ENCODE measurements at places on chromosomes 2 and 18.

DNA sequence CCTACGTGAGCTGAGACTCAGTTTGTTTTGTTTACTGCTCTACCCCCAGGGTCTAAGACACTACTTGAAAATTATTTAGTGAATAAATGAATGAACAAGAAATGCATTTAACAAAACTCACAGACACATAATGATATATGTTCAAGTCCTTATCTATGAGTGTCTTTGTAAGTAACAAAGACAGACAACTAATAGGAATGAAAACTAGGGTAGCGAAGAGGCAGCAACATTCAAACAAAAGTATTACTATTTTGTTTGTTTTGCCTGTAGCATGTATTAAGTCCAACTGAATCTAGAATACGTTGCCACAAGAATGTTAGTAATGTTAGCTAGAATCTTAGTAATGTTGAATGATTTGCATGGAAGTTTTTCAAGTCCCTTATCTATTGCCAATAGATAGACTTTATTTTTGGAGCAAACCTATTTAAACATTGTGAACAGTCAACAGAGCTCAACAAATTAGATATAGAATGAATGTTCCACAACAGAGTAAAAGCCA lies 144.8 kb upstream of the VWC2L start:
- H3K36me3 ChIP-seq = no peaks in the 10 kb centered on the region
- H3K27me3 ChIP-seq = no peaks in the 10 kb centered on the region
- DNase-seq = no peak
- no peak overlapping the region for H3K4me3 ChIP-seq
- no peak overlapping the region for H3K27ac ChIP-seq
- no peaks in the 10 kb centered on the region for H3K4me1 ChIP-seq

GRCh38 chr2:158968396-158969161 lies at the start of gene TANC1:
TSS of gene TANC1 (plus strand) at chr2:158968640. CDS start at chr2:159065911, 97,271 bp downstream.
- peak; percentile 74 for DNase-seq
- peaks cover 16% of the 10 kb centered on the region for H3K4me1 ChIP-seq
- no peaks in the 10 kb centered on the region for H3K36me3 ChIP-seq
- H3K4me3 ChIP-seq = peak within 1 kb of the TSS; percentile 77
- peak within 1 kb of the TSS; percentile 18 for H3K27ac ChIP-seq

GRCh38 chr2:169525434-169525833 lies 15.9 kb downstream of the KLHL41 start:
- peaks cover 38% of the 10 kb centered on the region for H3K36me3 ChIP-seq
- H3K4me3 ChIP-seq = no peak overlapping the region
- H3K27me3 ChIP-seq = no peaks in the 10 kb centered on the region
- no peak for DNase-seq

GRCh38 chr18:41025666-41026065 lies 929.4 kb upstream of the PIK3C3 start:
- no peaks in the 10 kb centered on the region for H3K36me3 ChIP-seq
- no peaks in the 10 kb centered on the region for H3K4me1 ChIP-seq
- DNase-seq = no peak
- no peak overlapping the region for H3K4me3 ChIP-seq
- no peaks in the 10 kb centered on the region for H3K27me3 ChIP-seq

GRCh38 chr18:9792565-9793245 lies 84.6 kb downstream of the RAB31 start:
- DNase-seq = peak; percentile 33
- no peaks in the 10 kb centered on the region for H3K36me3 ChIP-seq
- H3K4me1 ChIP-seq = no peaks in the 10 kb centered on the region
- no peak overlapping the region for H3K4me3 ChIP-seq
- H3K27ac ChIP-seq = no peak overlapping the region

DNA sequence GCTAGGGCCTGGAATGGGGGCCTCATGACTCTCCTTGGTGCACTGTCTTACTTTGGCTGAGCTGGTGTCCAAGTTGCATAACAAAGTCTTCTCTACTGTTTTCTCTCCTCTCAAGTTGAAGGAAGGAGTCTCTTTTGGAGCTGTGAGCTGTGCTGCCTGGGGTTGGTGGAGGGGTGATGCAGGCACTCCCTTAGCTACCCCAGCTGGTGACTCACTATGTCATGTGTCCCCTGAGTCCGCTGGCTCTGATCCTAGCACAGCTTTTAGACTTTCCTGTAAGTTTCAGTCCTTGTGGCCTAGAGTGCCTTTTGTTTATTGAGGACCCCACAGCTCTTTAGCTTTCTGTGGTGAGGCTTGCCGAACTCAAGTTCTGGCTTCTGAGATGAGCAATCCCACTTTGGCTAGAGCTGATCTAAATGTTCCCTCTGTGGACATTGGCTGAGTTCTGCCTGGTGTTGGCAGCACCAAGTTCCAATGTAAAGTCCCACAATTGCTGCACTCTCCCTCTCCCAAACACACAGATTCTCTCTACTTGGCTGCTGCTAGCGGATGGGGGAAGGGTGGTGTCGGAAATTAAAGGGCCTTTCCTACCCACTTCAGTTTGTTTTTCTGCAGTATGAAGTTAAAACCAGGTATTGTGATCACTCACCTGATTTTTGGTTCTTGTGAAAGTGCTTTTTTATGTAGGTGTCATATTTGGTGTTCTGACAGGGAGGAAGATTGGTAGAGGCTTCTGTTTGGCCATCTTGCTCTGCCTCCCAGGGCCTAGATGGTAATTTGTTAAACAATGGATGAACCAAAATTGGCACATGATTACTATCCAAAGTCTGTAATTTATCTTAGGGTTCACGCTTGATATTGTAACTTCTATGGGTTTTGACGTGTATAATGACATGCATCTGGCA lies 83.2 kb downstream of the COMMD1 start:
- H3K4me3 ChIP-seq = no peak overlapping the region
- H3K27me3 ChIP-seq = no peaks in the 10 kb centered on the region
- peaks cover 1% of the 10 kb centered on the region for H3K36me3 ChIP-seq
- no peaks in the 10 kb centered on the region for H3K4me1 ChIP-seq

- no peak overlapping the region for H3K27ac ChIP-seq
- no peak for DNase-seq
- H3K27me3 ChIP-seq = no peaks in the 10 kb centered on the region
- H3K36me3 ChIP-seq = no peaks in the 10 kb centered on the region
- no peaks in the 10 kb centered on the region for H3K4me1 ChIP-seq
Measured at GRCh38 chr18:24936691-24937090, 415.3 kb downstream of the ZNF521 start.

- H3K36me3 ChIP-seq = no peaks in the 10 kb centered on the region
- H3K4me3 ChIP-seq = no peak overlapping the region
Measured at GRCh38 chr2:142865924-142866323, 11.5 kb upstream of the KYNU start.

GRCh38 chr2:46216213-46216612 lies 81.0 kb upstream of the EPAS1 start:
- H3K4me1 ChIP-seq = no peaks in the 10 kb centered on the region
- no peak overlapping the region for H3K27ac ChIP-seq
- peaks cover 10% of the 10 kb centered on the region for H3K27me3 ChIP-seq
- DNase-seq = no peak
- H3K4me3 ChIP-seq = no peak overlapping the region

GRCh38 chr18:27769152-27769551 lies 407.8 kb downstream of the CDH2 start:
- H3K4me3 ChIP-seq = no peak overlapping the region
- no peak for DNase-seq
- no peaks in the 10 kb centered on the region for H3K27me3 ChIP-seq
- H3K27ac ChIP-seq = no peak overlapping the region

- no peaks in the 10 kb centered on the region for H3K27me3 ChIP-seq
- no peaks in the 10 kb centered on the region for H3K4me1 ChIP-seq
- H3K4me3 ChIP-seq = no peak overlapping the region
- H3K36me3 ChIP-seq = no peaks in the 10 kb centered on the region
- no peak overlapping the region for H3K27ac ChIP-seq
- no peak for DNase-seq
Measured at GRCh38 chr18:10009321-10010144, 95.7 kb downstream of the VAPA start.

- no peak overlapping the region for H3K4me3 ChIP-seq
- peaks cover 27% of the 10 kb centered on the region for H3K36me3 ChIP-seq
- peak overlapping the region; percentile 68 for H3K27ac ChIP-seq
- no peak for DNase-seq
- peaks cover 41% of the 10 kb centered on the region for H3K4me1 ChIP-seq
- H3K27me3 ChIP-seq = no peaks in the 10 kb centered on the region
Measured at GRCh38 chr2:121634354-121635307, 14.6 kb downstream of the CLASP1 start.

DNA sequence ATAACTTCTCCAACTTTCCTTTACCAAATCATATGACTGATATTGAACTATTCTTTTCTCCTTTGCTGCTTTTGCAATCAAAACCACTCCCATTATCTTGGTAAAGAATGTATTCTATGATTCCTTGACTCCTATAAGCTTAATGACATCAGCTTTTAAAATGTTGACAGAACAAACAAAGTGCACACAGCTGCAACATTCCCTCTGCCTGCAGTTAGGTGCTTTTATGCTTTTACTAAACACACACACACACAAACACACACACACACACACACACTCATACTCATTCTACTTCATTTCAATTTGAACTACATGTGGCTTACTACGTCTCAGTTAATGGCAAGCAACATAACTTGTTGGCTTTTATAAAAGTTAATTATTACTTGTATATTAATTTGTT lies 946.6 kb downstream of the DPP10 start:
- no peak for DNase-seq
- H3K36me3 ChIP-seq = no peaks in the 10 kb centered on the region
- no peaks in the 10 kb centered on the region for H3K27me3 ChIP-seq
- H3K27ac ChIP-seq = no peak overlapping the region
- no peaks in the 10 kb centered on the region for H3K4me1 ChIP-seq
- H3K4me3 ChIP-seq = no peak overlapping the region

GRCh38 chr2:68320118-68320641 lies 431 bp upstream of the CNRIP1 start:
- no peak overlapping the region for H3K27ac ChIP-seq
- no peak for DNase-seq
- peaks cover 11% of the 10 kb centered on the region for H3K4me1 ChIP-seq
- no peaks in the 10 kb centered on the region for H3K36me3 ChIP-seq
- peak overlapping the region; percentile 70 for H3K4me3 ChIP-seq

- no peaks in the 10 kb centered on the region for H3K4me1 ChIP-seq
- no peaks in the 10 kb centered on the region for H3K27me3 ChIP-seq
- no peaks in the 10 kb centered on the region for H3K36me3 ChIP-seq
Measured at GRCh38 chr2:81445176-81445575, 1140.6 kb upstream of the LRRTM1 start.

DNA sequence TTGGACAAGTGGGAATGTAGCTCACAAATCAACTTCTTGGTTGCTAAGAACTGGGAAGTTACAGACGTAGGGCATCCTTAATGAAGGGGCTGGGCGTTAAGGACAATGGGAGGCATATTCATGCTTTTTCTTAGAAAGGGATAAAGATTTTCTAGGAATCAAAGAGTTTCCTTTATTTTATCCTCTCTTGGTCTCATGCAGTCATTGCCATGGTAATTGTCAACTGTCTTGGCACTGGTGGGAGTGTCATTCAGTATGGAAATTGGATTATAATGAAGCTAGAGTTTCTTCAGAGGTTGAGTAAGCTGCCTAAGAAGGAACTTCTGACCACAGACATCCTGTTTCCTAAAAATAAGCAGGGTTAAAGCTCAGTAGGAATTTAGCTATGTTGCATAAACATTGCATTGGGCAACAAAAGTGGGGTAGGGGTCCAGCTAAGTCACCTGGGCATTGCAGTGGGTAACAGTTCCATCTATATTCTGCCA lies 114.0 kb downstream of the LYPD6B start:
- no peaks in the 10 kb centered on the region for H3K4me1 ChIP-seq
- peaks cover 30% of the 10 kb centered on the region for H3K27me3 ChIP-seq
- no peaks in the 10 kb centered on the region for H3K36me3 ChIP-seq
- DNase-seq = no peak
- H3K27ac ChIP-seq = no peak overlapping the region
- no peak overlapping the region for H3K4me3 ChIP-seq

- no peak overlapping the region for H3K27ac ChIP-seq
- H3K4me3 ChIP-seq = no peak overlapping the region
- peaks cover 8% of the 10 kb centered on the region for H3K27me3 ChIP-seq
- H3K36me3 ChIP-seq = no peaks in the 10 kb centered on the region
Measured at GRCh38 chr2:220891405-220891804, 680.7 kb downstream of the EPHA4 start.
